ENCODE measurements at places on chromosomes 2 and 18. TPM values are rescaled to one million over a fixed set of nuclear protein-coding genes. Genes with fewer than 3 reads are reported as not detected.

DNA sequence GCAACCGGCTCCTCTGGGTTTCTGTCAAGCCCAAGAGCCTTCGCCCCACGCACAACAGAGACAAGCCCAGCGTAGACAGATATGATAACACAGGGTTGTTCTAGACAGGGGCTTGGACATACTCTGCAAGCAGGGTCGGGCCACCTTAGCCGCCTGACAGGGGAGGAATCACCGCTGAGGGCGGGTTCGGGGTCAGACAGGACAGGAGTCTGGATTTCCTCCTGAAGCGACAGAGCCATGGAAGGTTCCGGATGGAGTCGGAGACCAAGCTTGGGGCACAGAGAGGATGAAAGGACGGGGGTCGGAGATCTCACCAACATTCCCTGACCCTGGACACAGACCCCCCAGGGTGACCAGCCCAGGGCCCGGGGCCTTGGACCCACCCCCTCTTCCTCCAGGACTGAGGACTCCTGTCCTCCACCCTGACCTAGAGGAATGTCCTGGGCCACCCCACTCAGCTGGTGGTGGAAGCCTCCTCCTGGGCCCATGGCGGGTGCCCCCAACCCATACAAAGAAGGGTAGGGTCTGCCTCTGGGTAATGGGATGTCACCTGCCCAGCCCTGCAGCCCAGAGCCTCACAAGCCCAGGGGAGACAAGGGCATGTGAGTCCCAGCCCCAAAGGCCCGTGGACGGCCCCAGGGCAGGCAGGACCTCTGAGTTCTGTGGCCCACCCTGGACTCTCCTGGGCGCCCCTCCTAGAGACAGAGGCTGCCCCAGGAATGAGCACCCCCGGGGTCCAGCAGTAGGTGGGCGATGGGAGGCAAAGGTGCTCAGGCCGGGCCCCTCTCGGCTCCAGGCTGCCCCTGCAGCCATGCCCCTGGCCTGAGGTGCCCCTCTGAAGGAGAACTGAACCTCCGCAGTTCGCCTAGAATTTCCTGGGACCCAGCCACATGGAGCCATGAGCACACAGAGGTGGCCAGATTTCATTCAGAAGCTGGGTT lies 44.1 kb upstream of the GPC1 start:
- no peak for DNase-seq

DNA sequence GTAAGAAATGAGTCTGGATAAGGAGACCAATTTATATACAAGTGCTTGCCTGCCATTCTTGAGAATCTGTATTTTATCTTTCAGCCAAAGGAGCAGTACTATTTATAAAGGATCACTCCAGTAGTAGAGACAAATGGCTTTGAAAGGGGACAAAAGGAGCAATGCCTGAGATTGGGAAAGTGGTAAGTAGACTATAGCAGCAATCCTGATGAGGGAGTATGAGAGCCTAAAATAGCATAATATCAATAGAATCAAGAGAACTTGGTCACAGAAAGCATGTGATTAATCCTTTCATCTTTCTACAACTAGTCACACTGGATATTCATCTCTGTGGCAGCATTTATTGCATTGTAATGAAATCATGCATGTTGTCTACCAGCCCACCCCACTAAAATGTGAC lies 20.2 kb downstream of the NRXN1 start:
- no peak for DNase-seq

DNA sequence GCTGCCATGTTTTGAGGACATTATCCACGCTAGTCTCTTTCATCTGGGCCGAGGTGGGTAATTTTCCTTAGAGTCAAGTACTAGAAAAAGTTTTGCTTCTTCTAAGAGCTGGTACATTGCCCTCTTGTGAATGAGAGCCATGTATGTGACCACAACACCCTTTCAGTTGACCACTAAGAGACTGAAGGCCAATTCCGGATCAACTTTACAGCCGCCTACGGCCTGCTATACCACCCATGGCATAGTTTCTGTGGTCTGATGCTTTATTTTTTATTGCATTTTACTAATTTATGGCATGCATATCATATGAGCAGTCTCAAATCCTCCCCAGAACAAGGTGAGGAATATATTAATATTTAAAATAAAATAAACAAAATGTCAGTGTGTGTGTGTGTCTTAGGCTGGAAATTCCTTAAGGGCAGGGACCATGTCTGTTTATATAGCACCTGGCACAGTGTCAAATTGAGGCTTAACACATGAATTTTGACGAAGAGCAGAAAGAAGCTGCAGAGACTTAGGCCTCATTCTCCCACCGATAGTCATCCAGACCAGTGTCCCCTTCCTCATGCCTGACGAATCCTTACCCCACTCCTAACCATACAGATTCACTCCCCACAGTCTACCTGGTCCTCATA lies 35.4 kb downstream of the PSD4 start:
- DNase-seq: no peak

DNA sequence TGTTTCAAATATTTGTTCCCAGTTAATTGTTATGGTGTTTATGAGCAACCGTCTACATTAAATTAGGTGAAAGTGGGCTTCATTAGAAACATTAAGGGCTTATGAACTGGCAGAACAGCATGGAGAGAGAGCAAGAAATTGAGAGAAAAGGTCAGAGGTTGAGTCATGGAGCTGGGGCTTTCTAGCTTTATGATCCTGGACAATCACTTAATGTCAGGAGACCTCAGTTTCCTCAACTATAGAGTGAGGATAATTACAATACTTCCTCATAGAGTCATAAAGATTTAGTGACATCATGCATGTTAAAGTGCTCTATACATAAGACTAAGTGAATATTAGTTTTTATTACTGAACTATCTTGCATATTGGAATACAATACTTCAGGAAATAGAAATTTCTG lies 83.9 kb downstream of the PLCL1 start:
- DNase-seq: no peak

DNA sequence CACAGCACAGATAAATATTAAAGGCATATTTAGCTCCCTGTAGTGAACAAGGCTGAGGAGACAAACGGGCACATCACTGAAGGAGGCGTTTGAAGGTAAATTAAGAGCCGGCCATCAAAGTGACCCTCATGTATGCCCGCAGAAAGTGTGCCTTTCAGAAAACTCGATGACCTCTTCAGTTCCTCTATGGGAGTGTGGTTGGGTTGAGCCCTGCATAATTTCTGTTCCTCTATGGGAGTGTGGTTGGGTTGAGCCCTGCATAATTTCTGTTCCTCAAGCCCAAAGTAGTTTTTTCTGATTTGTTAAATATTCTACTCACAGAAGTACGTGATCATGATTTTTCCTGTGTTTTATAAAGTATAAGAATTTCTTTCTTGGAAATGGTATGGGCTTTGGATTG lies 568.5 kb downstream of the TSN start:
- no peak for DNase-seq

DNA sequence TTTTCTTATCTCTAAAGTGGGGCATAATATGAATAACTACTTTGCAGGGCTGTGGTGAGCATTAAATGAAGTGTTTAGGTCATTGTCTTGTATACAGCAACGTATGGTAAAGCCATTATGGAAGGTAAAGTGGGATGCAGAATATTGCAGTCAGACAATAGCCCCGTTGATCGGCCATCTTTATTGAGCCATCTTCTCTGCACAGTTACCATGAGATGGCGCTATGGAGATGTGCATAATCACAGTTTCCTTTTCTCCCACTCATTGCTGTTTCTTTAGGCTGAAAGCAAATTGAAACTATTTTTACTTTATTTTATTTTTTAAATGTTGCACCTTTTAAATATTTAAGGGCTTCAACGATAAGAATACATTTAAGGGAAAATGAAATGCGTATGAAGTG lies 108.9 kb downstream of the THSD7B start:
- no peak for DNase-seq

DNA sequence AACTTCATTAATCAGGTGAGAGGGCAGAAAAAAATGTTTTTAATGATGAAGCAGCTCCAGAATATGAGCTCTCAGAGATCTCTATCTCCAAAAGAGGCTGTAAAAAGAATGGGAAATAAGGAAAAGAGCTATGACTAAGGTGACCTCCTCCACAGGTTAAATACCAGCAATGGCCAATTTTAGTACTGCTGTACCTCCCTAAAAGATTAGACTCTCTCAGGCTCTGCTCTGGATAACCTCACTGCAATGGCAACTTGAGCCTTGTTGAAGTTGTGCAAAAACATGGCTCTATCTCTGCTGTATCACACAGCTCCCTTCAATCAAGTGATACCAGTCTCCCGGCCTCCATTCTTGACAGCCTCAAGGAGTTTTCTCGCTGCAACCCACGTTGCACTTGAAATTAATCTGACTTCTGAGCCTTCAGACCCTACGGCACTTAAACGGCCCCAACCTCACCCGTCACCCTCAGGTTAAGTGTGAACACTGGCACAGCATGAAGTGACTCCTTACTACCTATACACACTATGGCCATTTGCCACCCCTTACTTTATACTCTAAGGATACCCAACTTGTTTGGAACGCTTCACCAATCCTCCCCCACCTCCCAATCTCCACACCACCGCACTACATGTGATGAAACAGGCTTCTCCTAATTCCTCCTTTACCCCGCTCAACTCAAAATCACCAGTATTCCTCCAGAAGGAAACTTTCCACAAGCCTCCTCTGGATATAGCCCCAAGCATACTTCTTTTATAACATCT lies 36.3 kb downstream of the SMAD2 start:
- no peak for DNase-seq

DNA sequence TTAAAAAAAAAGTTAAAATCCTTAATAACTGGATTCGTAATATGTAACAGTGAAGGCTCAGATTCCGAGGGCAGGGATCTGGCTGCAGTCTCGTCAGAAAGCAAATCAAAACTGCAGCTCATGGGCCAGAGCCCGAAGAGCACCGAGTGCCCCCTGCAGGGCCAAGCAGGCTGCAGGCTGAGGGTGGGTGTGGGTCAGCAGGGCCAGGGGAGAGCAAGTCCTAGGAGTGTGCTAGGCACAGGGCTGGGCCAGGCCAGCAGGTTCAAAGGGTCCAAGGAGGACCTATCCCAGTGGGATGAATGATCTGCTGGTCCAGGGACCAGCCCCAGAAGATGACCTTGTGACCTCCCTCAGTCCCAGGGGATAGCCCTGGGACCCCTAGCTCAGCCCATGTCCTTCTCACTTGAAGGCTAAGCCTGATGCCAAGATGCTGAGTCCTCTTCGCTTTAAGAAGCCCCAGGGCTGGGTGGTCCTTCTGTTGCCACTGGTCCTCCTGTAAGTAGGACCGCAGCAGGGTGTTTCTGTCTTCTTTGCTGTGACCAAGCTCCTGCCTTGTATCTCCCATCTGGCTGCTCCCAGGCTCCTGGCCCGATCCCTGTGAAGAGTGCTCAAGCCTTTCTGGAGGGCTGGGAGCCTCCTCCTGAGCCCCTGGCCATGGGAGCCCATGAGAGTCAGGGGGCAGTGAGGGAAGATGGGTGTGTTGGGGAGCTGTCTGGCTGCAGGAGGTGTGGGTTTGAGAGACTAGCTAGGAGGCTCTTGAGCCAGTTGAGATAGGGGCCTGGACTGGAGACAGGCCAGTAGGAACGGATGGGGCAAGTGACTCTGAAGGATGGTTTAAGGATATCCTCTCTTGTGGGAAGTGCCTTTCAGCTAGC lies 150.7 kb downstream of the DYSF start:
- no peak for DNase-seq

DNA sequence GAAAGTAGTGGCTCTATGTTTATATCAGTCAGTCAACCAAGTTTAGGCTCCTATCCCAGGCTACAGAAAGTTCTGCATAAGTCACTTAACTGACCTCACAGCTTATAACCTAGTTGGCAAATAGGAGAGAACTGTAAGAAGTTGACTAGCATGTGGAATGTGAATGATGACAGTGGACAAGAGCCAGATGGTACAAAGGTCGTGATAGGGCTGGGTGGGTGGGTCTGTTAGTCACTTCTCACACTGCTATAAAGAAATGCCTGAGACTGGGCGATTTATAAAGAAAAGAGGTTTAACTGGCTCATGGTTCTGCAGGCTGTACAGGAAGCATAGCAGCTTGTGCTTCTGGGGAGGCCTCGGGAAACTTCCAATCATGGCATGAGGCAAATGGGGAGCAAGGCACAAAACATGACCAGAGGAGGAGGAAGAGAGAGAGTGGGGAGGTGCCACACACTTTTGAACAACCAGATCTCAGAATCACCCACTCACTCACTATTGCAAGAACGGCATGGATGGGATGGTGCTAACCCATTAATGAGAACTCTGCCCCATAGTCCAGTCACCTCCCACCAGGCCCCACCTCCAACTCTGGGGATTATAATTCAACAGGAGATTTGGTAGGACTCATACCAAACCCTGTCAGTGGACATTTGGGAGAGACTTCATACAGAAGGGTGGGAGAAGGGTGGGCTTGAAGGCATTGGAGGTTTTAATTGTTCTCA lies 68.8 kb downstream of the LTBP1 start:
- DNase-seq: no peak

GRCh38 chr2:3292416-3292815 lies 85.2 kb downstream of the EIPR1 start:
- no peak for DNase-seq

DNA sequence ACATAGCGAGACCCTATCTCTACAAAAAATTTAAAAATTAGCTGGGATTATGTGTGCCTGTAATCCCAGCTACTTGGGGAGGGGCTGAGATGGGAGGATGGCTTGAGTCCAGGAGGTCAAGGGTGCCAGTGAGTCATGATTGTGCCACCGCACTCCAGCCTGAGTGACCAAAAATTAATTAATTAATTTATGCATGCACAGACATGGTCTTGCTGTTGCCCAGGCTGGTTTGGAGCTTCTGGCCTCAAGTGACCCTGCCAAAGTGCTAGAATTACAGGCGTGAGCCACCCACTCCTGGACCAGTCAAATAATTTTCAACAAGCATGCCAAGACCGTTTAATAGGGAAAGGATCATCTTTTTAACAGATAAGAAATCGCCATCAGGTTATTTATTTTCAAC lies 57.7 kb upstream of the TFCP2L1 start:
- no peak for DNase-seq

DNA sequence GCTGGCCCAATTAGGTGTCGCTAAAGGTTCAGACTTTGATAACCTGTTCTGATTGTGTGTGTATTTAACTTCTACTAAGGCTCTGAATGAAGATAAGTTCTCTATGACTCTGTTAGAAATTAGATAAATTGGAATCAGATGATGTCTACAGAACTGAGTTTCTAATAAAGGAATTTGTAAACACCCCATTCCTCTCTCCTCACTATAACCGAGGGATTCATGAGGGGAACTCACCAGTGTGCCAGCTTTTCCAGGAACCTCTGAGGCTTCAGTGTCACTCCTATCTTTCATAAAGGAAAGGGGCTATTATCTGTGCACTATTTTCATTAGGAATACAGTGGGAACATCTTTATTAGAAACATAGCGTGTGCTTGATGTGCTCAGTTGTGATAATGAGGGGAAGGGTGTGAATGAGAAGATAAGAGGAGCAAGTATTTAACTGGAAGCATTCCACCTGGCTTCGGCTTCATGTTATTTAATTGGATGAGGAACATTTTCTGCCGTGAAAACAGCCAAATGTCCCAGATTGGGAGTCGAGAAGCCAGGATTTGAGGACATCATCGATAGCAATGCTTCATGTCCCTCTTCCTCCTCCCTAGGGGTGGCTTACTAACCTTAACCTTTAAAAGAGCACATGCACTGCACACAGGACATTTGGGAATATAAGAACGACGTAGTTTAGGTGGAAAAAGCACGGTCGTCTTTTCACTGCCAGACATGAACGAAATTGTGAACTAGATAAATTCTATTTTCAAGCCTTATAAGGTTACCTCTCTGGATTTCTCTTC lies 84.8 kb upstream of the TCF4 start:
- DNase-seq: no peak

ACP1 gene
- 79.2 TPM for total RNA-seq

SERPINB4 gene
- total RNA-seq: not detected

DHRS9 gene
- total RNA-seq: 0.81 TPM

ALKAL2 gene
- 0.62 TPM for total RNA-seq

All from Right ventricle myocardium inferior (tissue), 1 donor.